Stimulated activated CD8-positive, alpha-beta memory T cell treated with anti-CD3 and anti-CD28 coated beads, Interleukin-2, amount 100 ng/mL, for 48 hours (primary cell): ENCODE measurements at places on chromosomes 2 and 18.
A peak's percentile ranks its signal among the peaks of the same experiment; 100 is the strongest.

GRCh38 chr18:62832282-62832681 is 116.9 kb downstream of the PHLPP1 start:
- no peak for DNase-seq

DNA sequence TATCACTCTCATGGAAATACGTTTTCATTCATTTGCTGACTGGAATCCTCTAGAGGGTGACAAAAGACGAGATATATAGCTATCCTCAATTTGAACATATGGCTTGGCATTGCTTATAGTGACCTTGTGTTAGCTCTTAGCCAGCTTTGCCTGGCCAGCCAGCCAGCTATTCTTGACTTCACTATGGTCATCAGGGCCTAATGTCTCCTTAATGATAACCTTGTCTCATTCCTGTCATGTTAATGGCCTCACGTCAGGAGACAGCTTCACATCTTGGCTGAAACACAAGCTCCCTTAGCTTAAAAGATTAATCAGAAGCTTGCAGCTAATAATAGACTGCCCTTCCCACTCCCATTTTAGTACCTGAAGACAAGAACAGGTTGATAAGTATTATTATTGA is 1517.5 kb upstream of the PIK3C3 start:
- DNase-seq: no peak

- peak; percentile 9 for DNase-seq
Observed at GRCh38 chr2:207768168-207768865, 1.4 kb downstream of the FZD5 start.

DNA sequence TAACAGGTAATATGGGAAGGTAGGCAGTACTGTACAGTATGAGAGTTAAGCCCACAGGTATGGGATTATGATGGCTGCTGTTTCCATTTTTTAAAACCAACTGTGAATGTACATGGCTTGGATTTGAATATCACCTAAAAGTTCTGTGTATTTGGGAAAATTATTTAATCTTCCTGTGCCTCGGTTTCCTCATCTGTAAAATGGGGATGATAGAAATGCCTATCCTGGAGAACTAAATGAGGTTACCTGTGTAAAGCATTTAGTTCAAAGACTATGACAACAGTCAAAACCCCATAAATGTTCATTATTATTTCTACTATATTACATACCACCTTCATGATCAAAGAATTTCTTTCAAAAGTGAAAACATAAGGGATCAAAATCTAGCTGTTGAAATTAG is 3.6 kb downstream of the KLHL41 start:
- no peak for DNase-seq

DNA sequence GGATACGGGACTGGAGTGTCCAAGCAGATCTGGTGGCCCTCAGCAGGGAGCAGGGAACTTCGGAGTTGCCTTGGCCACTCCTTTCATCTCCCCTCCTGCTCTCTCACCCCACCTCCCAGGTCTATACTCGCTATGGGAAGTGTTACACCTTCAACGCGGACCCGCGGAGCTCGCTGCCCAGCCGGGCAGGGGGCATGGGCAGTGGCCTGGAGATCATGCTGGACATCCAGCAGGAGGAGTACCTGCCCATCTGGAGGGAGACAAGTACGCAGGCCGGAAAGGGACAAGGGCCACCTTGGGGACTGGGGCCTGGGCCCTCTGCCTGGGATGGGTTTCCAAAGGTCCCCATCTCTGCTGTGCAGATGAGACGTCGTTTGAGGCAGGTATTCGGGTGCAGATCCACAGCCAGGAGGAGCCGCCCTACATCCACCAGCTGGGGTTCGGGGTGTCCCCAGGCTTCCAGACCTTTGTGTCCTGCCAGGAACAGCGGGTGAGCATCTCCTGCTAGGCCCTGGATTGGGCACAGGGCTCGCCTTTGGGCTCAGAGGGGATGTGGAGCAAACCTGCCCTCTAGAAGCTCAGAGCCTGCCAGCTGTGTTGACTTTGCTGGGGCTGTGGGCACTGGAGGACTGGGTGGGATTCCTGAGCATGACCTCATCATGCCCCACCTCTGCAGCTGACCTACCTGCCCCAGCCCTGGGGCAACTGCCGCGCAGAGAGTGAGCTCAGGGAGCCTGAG is 11.8 kb downstream of the CHPF start:
- no peak for DNase-seq

GRCh38 chr2:217166241-217166850 is 306.5 kb upstream of the TNP1 start:
- DNase-seq: no peak

- no peak for DNase-seq
Observed at GRCh38 chr2:237322564-237322963, 91.4 kb downstream of the COL6A3 start.

DNA sequence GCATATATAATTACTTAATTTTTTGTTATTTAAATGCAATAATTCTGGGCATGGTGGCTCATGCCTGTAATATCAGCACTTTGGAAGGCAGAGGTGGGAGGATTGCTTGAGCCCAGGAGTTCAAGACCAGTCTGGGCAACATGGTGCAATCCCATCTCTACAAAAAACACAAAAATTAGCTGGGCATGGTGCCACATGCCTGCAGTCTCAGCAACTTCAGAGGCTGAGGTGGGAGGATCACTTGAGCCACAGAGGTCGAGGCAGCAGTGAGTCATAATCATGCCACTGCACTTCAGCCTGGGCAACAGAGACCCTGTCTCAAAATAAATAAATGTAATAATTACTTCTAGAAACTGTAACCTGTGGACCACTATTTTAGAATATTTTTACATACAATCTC is 21.5 kb upstream of the TMEM87B start:
- no peak for DNase-seq

DNA sequence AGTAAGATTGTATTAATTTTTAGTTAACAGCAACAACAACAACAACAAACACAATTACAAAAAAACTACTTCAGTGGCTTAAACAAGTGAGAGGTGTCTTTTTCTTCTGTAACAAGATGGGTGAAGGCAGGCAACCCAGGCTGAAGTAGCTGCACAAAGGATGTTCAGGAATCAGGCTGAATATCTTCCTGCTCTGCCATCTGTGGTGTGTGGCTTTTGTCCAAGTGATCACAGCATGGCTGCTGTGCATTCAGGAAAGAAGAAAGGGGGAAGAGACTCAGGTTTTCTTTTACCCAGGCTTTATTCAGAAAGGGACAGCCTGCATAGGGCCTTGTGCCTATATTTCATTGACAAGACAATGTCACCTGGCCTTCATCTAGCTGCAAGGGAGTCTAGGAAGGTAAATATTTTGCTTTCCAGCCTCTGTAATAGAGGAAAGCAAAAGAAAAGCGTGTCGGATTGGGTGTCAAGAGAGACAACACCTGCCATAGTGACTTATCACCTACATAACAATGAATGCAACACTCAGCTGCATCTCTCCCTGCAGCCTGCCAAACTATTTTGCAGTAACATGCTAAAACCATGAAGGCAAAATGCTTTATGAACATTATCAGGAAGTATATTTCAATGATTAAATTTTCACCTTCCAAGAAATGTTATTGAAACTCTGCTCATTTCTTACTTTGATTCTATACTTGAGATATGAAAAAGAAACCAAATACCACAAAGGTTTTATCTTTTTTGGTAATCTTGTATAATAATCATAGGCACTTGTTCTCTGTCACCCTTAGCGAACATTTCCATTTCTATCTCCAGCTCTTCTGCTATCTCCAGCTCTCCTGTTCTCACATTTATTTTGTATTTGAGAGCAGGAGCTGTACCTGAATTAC is 14.6 kb downstream of the G6PC2 start:
- DNase-seq: no peak

- no peak for DNase-seq
Observed at GRCh38 chr18:62479574-62479973, 43.3 kb upstream of the ZCCHC2 start.

DNA sequence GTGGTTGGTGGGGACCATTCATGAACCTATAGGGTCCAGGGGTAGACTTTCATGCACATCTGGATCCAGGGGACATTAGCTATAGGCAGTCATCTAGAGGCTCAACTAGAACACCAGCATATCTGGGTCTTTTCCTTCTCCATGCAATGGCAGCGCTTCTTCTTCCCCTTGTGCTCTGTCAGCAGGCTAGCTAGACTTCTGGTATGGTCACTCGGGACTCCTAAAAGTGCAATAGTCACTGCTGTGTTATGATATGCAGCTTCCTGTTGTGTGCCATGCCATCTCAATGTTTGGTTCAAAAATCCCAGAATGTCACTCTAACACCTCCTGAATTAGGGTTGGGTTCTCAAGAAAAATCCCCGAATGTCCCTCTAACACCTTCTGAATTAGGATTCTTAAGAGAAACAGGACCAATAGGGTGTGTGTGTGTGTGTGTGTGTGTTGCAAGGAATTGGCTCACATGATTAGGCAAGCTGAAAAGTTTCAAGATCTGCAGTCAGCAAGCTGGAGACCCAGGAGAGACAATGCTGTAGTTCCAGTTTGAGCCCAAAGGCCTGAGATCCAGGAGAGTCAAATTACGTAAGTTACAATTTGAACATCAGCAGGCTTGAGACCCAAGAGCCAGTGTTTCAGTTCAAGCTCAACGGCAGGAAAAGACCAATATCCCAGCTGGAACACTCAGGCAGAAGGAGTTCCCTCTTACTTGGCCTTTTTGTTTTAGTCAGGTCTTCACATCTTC is 97.1 kb upstream of the LTBP1 start:
- DNase-seq: no peak

DNA sequence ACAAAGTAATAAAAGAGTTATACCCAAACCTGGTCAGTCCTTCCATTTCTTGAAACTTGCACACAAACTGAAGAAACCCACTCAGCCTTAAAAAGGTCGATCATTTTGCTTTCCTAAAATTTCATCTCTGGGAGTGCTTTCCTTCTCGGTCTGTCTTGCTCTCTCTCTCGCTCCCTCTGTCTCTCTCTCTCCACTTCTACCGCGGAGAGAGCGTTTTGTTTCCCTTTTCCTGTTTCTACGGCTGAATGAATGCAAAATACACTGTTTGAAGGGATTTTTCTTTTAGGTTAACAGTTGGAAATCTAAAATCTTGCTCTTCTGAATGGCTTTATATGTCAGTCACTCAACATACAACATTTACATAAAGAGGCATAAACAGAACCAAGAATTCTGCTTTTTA is 424.2 kb downstream of the TGIF1 start:
- no peak for DNase-seq

GRCh38 chr2:96758987-96759386 is 1.7 kb upstream of the CNNM4 start:
- DNase-seq: no peak

DNA sequence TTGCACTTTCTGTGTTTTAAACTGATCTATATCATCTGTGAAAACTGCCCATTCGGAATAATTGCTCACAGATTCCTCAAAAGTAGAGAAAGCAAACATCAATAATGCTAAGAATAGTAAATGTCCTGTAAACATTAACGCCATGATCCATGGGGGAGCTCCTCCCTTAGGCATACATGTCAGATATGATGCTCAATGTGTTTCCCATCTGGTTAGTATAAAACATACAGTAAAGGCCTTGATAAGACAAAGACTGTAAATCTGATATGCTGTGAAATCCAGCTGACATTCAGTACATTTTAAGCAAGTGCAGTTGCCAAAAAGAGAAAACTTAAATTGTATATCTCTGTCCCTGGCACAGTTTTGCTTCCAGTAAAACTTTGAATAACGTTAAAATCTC is 2.1 kb downstream of the DSEL start:
- DNase-seq: no peak

- DNase-seq: no peak
Observed at GRCh38 chr18:74631623-74632350, 34.1 kb downstream of the ZNF407 start.

DNA sequence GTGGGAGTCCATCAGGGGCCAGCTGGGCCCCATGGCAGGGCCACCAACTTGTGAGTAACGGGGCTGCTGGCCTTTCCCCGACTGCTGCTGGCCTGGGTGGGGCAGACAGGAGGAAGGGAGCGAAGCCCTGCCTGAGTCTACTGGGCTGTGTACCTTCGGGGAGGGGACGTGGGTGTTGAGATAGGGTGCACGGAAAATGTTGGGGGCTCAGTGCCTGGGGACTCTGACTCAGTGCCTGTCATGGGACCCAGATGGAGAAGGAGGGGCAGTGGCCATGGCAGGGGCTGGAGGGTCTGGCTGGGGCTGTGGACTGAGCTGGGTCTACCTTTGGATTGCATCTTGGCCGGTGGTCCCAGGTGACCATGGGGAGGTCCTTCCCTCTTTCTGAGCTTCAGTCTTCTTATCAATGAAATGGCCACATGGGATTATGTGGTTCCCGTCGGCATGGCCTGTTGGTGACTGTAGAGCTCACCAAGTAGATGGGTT is 4.0 kb downstream of the SLC4A3 start:
- no peak for DNase-seq

DNA sequence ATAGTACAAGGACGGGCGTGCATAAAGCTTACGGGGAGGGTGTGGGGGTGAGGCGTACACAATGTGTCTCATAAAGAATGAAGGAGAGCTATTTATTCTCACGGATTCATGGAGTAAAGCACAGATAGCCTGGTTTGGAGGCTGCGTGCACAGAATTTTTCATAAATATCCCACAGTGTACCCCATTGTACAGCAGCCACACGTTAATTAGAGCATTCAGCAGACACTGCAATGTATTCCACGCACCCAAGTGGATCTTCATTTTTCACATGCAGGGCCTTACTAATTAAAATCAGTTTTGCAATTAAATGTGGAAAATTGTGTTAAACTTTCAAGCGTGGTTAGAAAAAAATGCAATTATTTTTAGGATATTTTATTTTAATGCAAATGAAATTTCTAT is 227.7 kb upstream of the PXDN start:
- no peak for DNase-seq
